T-helper 17 cell (primary cell): ENCODE measurements at places on chromosomes 2 and 18.
A peak's percentile ranks its signal among the peaks of the same experiment; 100 is the strongest.

DNA sequence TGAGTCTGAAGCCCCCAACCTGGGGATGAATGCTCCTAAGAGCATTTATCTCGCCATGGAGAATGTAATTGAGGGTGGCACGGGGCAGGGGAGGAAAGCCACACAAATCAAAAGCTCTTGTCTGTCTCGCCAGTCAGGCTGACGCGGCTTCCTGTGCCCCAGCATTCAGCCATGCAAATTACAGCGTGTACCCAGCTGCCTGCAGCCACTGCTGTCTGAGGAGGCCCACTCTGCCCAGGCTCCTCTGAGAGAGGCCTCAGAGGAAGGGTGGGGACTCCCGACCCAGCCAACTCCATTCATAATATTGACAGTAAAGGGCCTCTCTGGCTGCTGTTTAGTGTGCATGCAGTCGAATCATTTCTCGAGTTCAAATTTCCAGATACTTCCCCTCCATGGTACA is 22.0 kb downstream of the SMAD7 start:
- H3K4me3 ChIP-seq, result peak overlapping the region; percentile 86
- H3K27ac ChIP-seq, result peak overlapping the region; percentile 98
- H3K4me1 ChIP-seq, result peaks cover 83% of the 10 kb centered on the region
- H3K27me3 ChIP-seq, result no peaks in the 10 kb centered on the region

DNA sequence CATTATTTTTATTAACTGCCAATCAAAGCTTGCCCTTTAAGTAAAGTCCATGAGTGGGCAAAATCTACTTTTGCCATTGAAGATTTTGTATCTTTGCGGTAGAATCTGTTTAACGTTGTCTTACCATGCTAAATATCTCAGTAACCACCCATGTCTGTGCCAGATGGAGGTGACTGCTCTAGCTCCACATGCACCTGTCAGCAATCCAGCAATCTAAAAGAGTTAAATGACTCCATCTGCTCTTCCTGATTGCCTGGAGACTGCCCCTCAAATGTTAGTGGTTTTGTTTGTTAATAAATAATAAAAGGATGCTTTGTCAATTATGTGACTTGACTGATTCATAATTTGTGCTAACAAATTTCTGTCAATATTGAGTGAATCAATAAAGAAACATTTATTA is 141.7 kb downstream of the RBM43 start:
- no peak for DNase-seq
- H3K4me3 ChIP-seq, result no peak overlapping the region
- H3K4me1 ChIP-seq, result no peaks in the 10 kb centered on the region
- H3K36me3 ChIP-seq, result no peaks in the 10 kb centered on the region

- no peaks in the 10 kb centered on the region for H3K4me1 ChIP-seq
- no peak overlapping the region for H3K27ac ChIP-seq
Observed at GRCh38 chr2:167651406-167652151, 595.8 kb downstream of the STK39 start.

DNA sequence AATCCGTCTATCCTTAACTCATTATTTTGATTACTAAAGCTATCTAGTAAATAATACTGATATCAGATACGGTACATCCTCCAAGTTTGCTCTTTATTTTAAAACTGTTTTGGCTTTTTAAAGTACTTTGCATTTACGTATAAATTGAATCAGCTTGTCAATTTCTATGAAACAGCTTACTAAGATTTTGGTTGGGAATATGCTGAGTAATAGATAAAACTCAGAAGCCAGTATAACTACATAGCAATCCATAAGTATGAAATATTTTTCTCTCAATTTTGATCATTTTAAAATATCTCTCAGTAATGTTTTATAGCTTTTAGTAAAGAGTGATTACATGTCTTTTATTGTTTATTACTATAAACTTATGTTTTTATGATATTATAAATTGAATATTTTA is 116.2 kb upstream of the SOX11 start:
- H3K27ac ChIP-seq, result no peak overlapping the region
- H3K36me3 ChIP-seq, result no peaks in the 10 kb centered on the region
- H3K27me3 ChIP-seq, result no peaks in the 10 kb centered on the region
- H3K4me3 ChIP-seq, result no peak overlapping the region
- no peak for DNase-seq
- H3K4me1 ChIP-seq, result no peaks in the 10 kb centered on the region

- H3K36me3 ChIP-seq, result no peaks in the 10 kb centered on the region
- no peaks in the 10 kb centered on the region for H3K4me1 ChIP-seq
Observed at GRCh38 chr18:67428805-67429204, 87.7 kb downstream of the DSEL start.

DNA sequence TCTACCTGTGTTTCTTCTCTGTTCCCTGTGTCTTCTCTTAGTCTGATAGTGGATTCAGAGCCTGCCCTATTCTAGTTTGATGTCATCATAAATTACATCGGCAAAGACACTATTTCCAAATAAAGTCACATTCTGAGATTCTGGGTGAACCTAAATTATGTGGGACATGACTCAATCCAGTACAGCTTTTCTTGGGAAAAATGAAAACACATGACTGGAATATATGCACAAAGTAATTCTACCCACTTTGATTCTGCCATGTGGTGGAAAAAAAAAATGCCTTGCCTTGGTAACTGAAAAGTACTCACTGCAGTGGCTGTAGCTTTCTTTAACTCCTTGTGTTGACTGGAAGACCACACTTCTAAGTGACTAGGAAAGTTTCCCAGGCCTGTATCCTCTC is 73.7 kb downstream of the LRATD1 start:
- H3K4me3 ChIP-seq, result no peak overlapping the region
- DNase-seq, result no peak
- no peaks in the 10 kb centered on the region for H3K4me1 ChIP-seq
- H3K36me3 ChIP-seq, result no peaks in the 10 kb centered on the region
- H3K27me3 ChIP-seq, result no peaks in the 10 kb centered on the region
- no peak overlapping the region for H3K27ac ChIP-seq

- H3K27me3 ChIP-seq, result no peaks in the 10 kb centered on the region
- no peak overlapping the region for H3K4me3 ChIP-seq
- H3K36me3 ChIP-seq, result peaks cover 10% of the 10 kb centered on the region
- no peak for DNase-seq
- no peak overlapping the region for H3K27ac ChIP-seq
- peaks cover 2% of the 10 kb centered on the region for H3K4me1 ChIP-seq
Observed at GRCh38 chr2:17682098-17682857, 71.3 kb downstream of the SMC6 start.

DNA sequence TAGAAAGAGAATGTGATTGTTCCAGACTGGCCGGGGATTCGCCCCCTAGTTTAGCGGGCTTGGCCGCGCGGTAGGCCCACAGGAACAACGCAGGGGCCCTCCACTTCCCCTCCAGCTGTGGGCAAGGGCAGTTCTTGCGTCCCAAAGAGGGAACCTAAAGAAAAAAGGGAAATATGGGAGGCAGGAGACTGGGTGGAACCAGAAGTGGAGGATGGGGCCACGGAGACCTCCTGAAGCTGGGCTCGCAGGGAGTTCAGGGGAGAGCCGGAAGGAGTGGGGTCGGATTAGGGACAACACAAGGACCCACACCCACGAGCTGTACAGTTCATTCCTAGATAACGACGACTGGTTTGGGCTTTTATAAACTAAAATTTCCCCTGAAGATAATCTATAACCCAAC is 18.2 kb downstream of the GNLY start:
- H3K4me1 ChIP-seq, result peaks cover 4% of the 10 kb centered on the region
- H3K36me3 ChIP-seq, result no peaks in the 10 kb centered on the region
- H3K27ac ChIP-seq, result no peak overlapping the region
- peaks cover 18% of the 10 kb centered on the region for H3K27me3 ChIP-seq
- no peak for DNase-seq

- H3K27ac ChIP-seq, result no peak overlapping the region
- DNase-seq, result no peak
- no peaks in the 10 kb centered on the region for H3K36me3 ChIP-seq
- no peak overlapping the region for H3K4me3 ChIP-seq
- no peaks in the 10 kb centered on the region for H3K4me1 ChIP-seq
Observed at GRCh38 chr2:152352616-152353015, 17.6 kb downstream of the FMNL2 start.

- H3K4me3 ChIP-seq, result peak overlapping the region; percentile 100
- no peaks in the 10 kb centered on the region for H3K27me3 ChIP-seq
- H3K27ac ChIP-seq, result peak overlapping the region; percentile 98
- DNase-seq, result no peak
- H3K36me3 ChIP-seq, result peaks cover 7% of the 10 kb centered on the region
- H3K4me1 ChIP-seq, result peaks cover 43% of the 10 kb centered on the region
Observed at GRCh38 chr18:62186499-62186773, 420 bp downstream of the PIGN start.

DNA sequence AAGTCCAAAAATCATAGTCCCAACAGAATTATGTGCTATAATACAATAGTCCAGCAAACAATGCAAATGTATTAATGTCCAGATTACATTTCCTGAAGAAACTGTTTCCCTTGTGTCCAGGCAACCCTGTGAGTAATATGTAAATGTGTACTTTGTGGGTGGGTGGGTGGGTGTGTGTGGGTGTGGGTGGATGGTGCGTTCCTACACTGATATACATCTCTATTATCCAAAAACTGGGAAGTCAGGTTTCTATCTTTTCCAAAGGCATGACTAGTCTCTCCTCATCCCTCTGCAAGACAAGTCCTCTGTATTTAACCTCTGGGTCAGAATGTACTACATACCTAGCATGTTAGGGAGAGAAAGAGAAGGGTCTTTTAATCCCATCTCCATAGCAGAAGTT is 71.6 kb downstream of the LNPK start:
- DNase-seq, result no peak
- H3K4me3 ChIP-seq, result no peak overlapping the region
- H3K36me3 ChIP-seq, result peaks cover 8% of the 10 kb centered on the region
- no peaks in the 10 kb centered on the region for H3K4me1 ChIP-seq
- H3K27ac ChIP-seq, result no peak overlapping the region

DNA sequence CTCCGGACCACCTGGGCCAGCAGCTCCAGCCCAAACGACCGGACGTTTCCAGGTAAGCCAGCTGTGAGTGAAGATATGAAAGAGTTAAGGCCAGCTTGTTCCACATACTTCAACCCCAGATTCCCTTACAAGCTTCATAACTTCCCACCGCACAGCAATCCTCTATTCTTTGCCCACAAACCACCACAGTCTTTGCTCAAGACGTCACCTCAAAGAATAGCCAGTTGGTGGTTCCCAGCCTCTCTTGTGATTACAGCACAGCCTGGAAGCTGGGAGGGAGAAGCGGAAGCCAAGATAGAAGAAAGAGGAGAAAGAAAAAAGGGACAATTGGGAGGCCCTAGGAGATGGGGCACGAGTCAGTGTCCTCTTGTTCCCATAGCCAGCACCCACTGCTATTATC is 70.6 kb downstream of the NRP2 start:
- no peak for DNase-seq
- no peak overlapping the region for H3K4me3 ChIP-seq
- H3K4me1 ChIP-seq, result no peaks in the 10 kb centered on the region
- no peak overlapping the region for H3K27ac ChIP-seq
- peaks cover 2% of the 10 kb centered on the region for H3K36me3 ChIP-seq
